ENCODE measurements at places on chromosomes 2 and 18.

DNA sequence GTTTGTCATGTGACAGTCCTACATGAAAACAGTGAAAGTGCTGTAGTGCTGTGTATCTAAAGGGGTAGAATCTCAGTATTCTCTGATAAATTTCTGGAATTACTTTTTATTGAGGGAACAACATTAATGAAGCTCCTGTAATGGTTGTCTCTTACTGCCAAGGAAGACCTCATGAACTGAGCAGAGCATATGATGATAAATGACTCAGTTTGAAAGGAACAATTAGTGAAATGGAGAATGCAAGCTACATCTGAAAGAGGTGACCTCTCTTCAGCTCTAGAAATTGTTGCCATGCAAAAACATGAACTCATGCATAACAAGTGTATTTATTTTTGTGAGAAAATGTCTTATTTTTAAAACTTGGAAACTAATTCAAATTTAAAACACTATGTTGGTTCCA lies 93.6 kb downstream of the SCN9A start:
- DNase-seq: no peak

DNA sequence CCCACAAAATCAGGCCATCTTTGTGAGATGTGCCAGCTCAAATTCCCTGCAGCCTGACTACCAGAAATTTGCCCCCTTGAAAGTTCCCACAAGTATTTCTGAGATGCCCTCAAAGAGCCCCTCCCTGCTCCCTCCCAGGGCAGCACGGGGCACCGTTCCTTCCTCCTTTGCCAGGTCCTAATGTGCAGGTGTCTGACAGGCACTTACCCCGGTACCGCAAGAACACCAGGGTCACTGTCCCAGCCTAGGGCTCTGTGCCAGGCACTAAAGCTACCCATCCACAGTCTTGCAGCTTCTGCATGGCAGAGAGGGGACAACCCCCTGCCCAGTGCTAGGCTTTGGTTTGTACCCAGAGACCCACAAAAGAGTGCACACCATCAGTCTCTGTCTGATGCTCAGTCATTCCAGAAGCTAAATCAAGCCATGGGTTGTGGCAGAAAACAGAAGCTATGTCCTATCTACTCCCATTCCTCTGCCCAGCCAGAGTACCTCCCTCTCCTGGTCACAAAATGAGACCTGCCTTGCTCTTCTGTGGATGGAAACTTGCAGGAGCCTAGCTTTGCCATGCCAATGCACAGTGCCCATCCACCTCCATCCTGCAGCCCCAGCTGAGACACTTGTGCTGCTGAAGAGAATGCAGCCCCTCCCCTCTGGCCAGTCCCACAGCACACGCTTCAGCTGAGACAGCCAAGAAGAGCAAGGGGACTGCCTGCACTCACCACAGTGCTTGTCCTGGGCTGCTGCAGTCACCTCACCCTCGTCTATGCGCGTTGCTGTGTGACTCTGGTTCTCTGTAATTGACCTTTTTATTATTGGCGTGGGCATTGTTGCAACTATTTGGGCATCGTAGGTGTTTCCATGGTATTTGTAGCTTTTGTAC lies 48.7 kb downstream of the INPP5D start:
- no peak for DNase-seq

GRCh38 chr2:42051543-42052235 lies 3.9 kb downstream of the PKDCC start:
- DNase-seq: no peak

DNA sequence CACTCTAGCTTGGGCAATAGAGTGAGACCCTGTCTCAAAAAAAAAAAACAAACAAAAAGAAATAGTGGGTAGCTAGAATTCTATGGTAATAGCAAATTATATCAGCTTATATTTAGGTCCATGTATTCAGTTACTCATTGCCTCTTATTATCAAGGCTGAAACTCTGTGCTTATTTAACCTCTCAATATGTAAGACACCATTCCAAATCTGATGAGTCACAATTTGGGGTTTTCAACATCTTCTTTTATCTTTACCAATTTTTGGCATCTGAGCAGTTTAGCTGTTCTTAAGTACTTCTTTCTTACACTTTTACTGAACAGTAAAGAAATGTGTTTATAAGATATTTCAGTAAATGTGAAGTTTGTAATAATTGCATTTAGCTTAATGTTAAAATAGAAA lies 69.3 kb downstream of the TTC27 start:
- no peak for DNase-seq

- no peak for DNase-seq
Measured at GRCh38 chr2:75326645-75327044, 127.3 kb upstream of the TACR1 start.

DNA sequence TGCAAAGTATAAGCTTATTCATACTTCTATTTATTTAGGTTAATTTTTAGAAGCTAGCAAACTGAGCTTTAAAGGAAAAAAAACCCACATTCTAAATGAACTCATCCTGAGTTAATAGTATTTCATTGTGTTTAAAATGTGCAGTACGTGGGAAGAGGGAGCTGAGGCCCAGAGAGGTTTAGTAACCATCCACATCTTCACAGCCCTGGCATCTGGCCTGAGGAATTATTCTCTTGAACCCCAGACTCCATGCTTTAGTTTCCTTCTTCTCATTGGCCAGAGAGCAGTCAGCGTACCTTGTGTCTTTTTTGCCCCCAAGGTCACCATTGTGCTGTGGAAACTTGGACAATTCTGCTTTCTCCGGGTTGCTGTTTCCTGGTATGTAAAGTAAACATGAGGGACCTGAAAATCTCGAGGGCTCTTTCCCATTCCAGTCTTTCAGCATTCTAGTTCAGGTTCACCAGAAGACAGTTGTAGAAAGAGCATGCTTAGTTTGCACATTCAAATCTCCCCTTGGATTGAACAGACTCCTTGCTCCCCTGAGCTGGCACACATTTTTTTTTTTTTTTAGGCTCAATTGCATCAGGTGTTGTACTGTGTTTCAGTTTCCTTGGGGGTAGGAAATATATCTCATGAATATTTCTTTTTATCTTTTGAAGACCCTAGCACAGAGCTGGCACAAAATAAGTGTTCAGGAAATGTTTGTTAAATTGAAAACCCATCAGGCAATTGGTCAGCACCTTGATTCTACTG lies 81.4 kb downstream of the MYCN start:
- no peak for DNase-seq

DNA sequence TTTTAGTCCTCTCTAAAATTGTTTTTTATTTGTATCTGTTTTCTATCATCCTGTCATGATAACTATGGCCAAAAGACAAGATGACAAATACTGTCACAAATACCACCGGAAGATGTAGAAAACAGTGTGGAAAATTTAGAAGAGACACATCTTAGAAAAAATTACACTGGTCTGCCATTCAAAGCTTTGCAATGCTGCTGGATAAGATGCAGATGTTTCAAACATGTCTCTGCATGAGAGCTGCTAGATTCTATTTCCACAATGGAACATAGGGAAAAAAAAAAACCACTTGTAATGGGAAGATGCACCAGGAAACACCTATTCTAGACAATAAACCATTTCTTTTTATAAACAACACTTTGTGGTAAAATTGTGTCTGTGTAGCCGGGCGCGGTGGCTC lies 5.8 kb upstream of the TAF1B start:
- no peak for DNase-seq

- DNase-seq: no peak
Measured at GRCh38 chr2:31353179-31353578, 61.4 kb downstream of the XDH start.

- no peak for DNase-seq
Measured at GRCh38 chr2:110124939-110125691, 9.5 kb upstream of the MALL start.

DNA sequence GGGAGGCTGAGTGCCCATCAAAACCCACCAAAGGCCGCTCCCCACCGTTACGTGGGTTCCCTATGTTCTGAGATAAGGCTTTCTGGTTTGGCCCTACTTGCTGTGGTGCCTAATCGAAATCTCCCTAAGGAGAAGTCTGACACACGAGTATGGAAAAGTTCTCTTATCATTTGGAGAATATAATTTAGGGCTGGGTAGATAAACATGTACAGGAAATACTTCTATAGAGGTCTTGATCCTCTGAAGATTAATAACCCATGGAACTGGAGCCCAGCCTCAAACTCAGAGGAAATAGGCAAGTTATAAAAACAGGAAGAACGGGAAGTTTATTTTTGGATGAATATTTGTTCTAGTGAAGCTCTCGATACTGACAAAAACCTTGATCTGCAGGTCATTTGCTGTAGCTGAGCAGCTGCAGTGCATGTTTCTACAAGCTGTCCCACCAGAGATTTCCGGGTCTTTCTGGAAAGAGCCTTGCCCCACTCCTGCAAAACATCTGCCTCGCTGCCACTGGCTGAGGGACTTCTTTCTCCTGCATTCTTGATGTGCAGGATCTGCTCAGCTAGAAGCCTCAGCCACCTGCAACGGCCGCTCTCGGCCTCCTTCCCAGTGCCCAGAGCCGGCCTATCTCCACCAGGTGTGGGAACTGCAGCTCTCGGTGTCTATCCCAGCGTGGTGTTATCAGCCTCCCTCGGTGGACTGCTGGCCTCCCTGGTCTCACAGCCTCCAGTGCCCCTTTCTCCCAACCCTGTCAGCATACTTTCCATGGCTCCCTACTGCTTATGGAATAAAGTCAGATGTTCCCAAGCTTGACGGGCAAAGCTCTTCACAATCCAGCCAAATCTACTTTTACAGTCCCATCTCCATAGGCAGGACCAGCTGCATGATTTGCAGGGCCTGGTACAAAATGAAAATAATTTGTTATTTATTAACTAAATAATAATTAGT lies 48.6 kb downstream of the SPRED2 start:
- DNase-seq: no peak

DNA sequence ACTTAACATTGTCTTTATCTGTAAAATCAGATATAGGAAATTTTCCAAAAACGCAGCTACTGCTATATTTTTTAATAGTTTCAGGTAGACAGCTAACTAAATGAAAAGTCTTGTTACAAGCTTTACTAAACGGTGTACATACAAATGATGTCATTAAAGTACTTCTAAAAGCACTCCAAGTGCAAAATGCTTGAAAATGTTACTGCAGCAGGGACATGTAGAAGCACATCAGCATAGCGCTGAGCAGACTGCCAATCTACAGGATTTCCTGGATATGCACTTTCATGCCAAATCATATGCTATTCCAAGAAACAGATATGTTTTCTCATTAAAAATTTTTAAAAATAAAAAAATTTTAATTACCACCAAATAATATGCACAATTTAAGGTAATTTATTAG lies 61.7 kb downstream of the SMAD2 start:
- no peak for DNase-seq

GRCh38 chr2:73264783-73265182 lies 19.5 kb downstream of the FBXO41 start:
- no peak for DNase-seq

GRCh38 chr2:7701791-7702190 lies 784.6 kb downstream of the RNF144A start:
- DNase-seq: no peak

- DNase-seq: no peak
Measured at GRCh38 chr2:182666674-182667314, 49.3 kb upstream of the DNAJC10 start.

DNA sequence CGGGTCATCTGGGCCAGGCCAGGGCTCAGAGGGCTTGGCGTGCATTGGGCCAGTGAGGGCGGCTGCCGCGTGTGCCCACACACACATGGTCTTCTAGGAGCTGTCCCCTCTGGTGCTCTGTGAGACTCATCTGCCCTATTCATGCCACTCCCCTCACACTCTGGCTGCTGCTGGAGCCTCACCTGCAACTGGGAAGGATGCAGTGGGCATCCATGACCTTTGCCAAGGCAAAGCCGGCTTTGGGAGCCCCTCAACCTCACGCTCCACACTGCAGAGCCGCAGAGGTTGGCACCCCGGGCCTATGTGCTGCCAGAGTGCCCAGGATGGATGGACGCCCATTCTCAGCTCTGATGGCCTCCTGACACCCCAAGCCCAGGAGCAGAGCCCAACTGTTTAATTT lies 330.2 kb upstream of the SALL3 start:
- DNase-seq: no peak

GRCh38 chr2:198703281-198703680 lies 754.5 kb downstream of the SATB2 start:
- no peak for DNase-seq

- DNase-seq: no peak
Measured at GRCh38 chr18:2850816-2851215, 4.0 kb downstream of the EMILIN2 start.

DNA sequence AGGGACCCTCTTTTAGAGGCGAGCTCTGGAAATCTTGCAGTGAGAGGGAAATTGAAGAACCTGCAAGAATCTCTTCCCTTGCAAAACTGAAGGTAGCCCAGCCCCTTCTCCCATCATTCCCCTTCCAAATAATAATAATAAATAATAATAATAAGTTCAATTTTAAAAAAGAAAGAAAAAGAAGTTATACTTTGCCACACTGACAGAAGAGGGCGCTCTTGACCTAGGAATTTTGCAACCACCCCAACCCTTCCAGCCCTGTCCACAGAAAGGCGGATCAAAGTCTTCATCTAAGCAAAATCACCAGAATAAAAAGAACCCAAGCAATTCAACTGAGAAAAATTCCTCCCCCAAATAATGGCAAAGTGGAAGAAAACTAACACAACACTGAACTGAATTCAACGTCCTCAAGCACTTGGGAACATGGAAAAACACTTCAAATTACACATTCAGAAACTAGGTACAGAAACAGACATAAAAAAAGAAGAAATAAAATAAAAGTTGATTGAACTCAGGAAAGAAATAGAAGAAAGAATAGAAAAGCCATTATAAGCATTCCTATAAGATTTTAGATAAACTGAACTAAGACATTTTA lies 98.9 kb upstream of the GLS start:
- DNase-seq: no peak

DNA sequence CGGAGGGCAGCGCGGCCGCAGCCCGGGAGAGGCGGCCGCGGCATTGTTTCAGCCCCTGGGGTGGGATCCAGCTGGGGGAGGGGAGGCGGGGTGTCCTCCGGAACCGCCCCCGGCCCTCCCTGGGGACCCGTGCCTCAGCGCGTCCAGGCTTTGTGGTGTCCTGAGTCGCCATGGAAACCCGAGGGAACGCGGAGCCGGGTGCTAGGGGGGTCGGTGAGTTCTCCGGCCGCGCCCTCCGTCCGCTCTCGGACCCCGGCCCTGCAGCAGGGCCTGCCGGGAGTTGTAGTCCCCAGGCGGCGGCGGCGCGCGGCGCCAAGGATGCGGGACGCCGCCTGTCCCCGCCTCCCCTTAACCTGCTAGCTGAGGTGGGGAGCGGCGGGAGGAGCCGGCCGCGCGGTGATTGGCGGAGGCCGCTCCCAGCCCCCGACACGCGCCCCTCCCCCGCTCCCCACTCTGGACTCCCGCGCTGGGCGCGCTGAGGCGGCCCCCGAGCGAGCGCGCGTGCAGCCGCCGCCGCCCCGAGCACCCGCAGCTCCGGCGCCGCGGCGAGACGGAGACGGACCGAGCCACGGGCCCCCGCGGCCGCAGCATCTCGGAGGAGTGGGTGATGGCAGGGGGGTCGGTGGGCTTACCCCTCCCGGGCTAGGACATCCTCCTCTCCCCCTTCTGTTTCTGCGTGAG lies at the start of gene DPYSL5:
DPYSL5 (plus strand) TSS at position 478 of the 681 bp plus-strand sequence. CDS start 50,368 bp downstream, outside the sequence.
- DNase-seq: no peak

DNA sequence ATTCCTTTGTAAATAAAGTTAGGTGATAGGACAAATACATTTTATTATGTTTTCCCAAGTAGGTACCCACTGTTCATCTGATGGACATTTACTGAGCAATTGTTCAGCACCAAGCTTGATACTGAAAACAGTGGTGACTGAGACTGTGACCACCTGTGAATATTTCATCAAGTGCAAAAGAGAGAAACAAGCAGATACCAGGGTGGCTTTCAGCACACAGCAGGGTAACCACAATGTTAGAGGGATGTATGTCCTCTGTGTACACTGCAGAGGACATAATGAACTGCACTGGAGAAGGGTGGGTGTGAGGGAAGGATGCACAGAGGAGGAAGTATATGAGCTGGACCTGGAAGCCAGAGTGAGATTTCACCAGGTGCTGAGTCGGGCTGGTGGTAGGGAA lies 411.8 kb downstream of the RAD51AP2 start:
- DNase-seq: no peak

- no peak for DNase-seq
Measured at GRCh38 chr2:176136374-176137251, 7.1 kb downstream of the HOXD8 start.

Measured in activated T-helper 1 cell treated with anti-CD3 and anti-CD28 coated beads, Interleukin-2, amount 50 U/mL, for 16 hours (primary cell).